ENCODE measurements at places on chromosomes 3 and 15.

DNA sequence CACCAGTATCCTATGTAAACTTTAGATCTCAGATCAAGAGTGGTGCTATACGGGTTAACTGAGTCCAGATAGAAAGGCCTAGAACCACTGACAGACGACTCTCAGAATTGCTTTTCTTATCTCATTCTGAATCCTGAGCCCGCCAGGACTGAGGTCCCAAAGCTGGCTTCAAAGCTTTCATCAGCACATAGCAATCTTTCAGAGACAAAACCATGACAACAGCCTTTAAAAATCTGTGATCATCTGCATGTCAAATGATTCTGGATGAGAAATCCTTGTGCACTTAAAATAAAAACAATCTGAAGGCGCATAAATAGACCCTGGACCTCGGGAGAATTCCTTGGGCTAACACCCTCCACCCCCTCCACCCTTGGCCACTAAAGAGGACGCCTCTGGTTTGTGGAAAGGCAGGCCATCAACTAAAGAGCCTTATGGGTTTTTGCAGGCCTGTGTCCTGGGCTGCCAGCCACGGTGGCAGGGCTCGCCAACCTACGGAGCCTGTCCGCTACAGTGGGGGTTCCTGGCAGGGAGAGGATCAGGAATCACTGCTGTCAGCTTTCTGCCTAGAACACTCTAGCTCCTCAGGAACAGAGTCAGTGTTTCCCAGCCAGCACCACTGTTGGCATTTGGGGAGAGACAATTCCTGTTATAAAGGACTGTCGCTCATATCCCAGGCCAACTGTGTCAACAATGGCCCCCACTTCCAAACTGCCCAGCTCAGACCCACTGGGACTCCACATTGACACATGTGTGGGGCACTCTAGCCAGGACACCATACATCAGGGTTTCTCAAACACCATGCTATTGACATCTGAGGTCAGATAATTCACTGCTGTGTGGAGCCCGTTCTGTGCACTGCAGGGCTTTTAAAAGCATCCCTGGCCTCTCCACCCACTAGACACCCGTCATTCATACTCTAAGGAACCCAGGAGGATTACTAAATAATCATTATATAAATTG, 20.2 kb downstream of the TLE3 start:
- no peak for DNase-seq

DNA sequence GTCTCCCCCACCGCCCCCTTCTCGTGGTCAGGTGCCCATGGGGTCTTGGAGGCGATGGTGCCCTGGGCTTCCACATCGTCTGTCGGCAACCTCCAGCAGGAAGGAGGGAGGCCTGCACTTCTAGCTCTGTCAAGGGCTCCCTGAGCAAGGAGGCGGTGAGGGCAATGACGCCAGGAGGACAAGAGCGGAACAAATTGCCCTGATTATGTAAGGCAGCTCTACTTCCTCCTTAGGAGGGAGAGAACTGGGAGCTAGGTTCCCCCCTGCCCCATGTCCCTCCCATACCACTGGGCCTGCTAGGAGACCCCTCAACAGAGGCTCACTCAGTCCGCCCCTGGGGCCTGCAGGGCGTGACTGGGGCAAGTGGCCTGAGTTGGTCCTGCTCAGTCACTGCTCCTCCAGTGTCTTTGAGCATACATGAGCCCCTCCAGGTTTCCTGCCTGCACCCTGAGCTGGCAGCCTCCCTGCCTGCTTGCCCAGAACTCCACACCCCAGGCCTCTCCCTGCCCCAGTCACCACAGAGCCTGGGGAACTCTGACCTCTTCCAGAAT, 56.1 kb downstream of the CACNA2D2 start:
- DNase-seq = no peak

- DNase-seq = no peak
Measured at GRCh38 chr15:33608714-33609113, 297.9 kb downstream of the RYR3 start.

DNA sequence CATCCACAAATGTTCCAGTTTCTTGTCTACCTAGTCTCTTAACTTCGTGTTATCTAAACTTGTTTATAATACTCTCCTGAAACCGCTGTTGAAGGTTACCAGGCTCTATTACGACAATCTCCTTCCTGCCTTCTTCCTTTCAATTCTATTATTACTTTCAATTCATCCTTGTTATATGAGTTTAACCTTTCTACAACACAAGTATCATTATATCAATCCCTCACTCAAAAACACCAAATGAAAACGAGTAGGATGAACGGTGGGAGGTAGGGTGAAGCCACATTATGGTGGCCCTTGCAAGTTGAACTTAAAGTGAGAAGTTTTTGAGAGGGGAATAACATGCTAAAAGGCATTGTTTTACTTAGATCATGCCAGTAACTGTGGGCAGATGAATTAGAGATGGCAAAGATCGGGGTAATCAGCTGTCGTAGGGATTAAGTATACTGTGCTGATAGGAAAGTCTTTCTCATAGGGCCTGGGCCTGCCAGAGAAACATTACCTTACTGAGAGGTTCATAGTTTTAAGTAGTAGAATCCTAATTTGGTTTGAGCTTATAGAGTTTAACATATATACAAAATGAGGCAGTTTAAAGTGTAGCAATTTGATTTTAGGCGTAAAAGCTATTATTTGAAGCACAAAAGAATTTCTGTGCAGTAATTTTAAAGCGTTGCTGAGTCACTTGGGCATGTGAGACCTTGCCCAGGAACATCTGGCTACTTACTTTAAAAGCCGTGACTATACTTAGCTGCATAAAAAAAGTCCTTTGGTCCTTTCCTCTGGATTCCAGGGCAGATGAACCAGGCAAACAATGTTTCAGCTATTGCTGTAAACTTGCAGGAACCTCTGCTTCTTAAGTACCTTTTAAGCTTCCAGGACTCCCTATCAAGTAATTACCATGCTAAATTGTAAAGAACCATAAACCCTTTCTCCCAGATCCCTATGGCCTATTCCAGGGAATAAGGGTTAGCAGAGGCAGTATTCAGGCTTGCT, 3.3 kb upstream of the CEP97 start:
- no peak for DNase-seq

GRCh38 chr15:52309154-52309548, 13.5 kb upstream of the MYO5C start:
- DNase-seq = no peak

- DNase-seq = no peak
Measured at GRCh38 chr3:32551087-32551486, 19.6 kb downstream of the DYNC1LI1 start.

Measured in bone marrow (tissue), 2 donors.